ENCODE measurements at places on chromosomes 12 and 14.
A peak's percentile ranks its signal among the peaks of the same experiment; 100 is the strongest.

DNA sequence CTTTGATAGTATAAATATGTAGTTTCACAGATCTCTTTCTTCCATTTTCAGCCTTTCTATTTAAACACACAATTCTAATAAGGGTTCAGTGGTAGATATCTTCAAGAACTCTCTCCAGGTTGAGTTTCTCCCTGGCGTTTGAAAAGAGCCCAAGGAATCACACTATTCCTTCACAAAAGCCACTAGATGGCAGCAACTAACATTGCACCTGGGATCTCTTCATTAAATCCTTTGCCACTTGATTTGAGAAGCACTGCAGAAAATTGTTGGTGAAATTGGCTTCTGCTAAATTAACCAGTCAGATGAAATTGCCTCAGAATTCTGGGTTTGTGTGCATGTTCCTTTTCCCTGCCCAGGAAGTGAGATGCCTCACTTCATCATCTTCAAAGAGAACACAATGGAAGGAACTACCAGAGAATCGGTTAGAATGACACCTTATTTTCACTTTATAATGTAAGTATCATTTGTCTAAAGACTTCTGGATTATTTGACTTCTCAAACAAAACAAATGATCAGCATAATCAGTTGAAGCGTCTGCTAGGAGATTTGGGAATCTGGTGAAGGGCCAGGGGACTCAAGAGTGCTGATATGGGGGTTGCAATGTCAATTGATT lies 6.8 kb downstream of the CCDC198 start:
- DNase-seq, result no peak

DNA sequence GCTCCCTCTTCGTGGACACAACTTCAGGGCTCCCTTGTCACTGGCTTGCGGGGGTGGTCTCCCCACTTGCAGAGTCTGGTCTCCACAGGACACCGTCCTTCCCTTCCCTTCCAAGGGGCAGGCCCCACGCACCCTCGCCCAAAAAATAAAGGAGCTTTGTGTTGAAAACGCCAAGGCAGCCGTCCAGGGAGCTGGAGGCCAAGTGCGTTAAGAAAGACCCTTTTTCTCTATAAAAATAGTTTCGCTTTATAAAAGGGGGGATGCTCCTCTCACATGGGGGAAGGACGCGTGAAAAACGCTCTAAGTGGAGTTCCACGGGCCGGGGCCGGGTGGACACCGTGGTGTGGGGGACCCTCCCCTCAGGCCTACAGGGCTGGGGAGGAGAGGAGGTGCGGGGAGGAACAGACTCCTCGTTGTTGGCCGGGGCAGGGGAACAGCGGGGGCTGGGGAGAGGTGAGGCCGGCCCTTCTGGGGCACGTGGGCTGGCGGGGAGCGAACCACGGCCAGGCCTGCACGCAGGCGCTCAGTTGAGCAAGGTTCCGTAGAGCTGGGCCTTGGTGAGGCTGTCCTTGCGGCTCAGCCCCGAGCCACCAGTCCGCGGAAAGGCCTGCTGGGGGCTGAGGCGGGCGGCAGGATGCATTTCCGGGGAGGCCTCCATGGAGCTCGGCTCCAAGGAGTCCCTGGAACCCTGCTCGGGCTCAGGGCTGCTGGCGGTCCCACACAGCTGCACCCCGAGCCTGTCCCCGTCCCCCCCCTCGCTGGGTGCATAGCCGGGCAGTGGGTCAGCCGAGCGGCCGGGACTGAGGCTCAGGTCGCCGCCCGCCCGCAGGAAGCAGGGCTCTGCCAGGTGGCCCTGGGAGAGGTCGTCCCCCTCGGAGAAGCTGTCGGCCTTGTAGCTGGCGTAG lies 49.5 kb downstream of the BEGAIN start:
- no peak for DNase-seq

- no peak for DNase-seq
These were observed 249.6 kb upstream of the SOX5 start for GRCh38 chr12:24198936-24199671.

- no peak for DNase-seq
These were observed 173.8 kb upstream of the MIS18BP1 start for GRCh38 chr14:45426685-45427282.

DNA sequence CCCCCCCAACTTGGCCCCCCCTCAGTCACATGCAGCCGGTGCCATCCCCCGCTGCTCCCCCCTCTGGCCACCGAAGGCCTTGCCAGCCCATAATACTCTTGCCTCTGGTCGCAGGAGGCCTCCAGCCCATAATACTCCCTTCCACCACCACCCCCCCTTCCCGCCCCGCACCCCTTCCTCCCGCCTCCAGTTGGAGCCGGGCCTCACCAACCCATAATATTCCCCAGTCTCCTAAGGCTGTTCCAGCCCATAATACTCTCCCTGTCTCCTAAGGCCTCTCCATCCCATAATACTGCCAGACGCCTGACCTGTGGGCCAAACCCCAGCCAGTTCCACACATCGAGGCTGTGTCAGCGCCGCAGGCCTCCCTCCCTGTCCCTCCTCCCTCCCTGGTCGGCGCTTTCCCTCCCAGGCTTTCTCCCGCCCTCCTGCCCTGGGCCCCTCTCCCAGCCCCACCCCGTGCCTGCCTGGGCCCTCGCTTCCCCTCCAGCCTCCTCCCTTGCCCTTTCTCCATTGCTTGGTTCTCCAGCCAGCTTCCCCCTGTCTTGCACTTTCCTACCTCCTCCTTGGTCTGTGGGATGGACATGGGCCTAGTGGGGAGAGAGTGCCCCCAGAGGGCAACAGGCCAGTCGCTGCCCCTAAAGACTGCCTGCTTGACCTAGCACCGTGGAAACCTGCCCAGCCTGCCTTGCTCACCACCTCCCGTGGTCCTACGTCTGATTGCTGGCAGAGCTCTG lies 6.8 kb upstream of the CHD4 start:
- DNase-seq, result no peak

DNA sequence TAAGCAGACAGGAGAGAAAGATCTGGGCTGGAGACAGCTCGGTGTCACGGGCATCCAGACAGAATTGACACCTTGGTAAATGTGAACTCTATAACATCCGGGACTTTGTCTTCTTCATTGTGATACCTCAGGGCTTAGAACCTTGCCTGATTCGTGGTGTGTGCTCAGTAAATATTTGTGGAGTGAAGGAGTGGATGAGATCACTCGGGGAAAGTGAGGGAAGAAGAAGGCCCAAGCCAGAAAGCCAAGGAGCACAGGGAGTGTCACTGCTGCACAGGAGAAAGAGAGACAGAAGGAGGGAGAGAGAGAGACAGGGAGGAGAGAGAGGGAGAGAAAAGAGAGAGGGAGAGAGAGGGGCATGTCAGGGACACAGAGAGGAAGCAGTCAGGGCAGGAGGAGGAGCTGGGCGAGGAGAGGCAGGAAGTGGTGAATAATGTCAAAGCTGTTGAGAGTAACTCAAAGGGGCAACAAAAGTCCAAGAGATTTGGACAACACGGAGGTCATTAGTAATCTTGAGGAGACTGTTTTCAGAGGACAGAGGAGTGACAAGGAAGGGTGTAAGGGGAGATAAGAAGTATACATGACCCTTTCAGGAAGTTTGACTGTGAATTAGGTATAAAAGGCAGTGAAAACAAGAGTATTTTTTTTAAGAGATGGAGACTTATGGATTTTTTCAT lies 141.6 kb upstream of the MAX start:
- no peak for DNase-seq

DNA sequence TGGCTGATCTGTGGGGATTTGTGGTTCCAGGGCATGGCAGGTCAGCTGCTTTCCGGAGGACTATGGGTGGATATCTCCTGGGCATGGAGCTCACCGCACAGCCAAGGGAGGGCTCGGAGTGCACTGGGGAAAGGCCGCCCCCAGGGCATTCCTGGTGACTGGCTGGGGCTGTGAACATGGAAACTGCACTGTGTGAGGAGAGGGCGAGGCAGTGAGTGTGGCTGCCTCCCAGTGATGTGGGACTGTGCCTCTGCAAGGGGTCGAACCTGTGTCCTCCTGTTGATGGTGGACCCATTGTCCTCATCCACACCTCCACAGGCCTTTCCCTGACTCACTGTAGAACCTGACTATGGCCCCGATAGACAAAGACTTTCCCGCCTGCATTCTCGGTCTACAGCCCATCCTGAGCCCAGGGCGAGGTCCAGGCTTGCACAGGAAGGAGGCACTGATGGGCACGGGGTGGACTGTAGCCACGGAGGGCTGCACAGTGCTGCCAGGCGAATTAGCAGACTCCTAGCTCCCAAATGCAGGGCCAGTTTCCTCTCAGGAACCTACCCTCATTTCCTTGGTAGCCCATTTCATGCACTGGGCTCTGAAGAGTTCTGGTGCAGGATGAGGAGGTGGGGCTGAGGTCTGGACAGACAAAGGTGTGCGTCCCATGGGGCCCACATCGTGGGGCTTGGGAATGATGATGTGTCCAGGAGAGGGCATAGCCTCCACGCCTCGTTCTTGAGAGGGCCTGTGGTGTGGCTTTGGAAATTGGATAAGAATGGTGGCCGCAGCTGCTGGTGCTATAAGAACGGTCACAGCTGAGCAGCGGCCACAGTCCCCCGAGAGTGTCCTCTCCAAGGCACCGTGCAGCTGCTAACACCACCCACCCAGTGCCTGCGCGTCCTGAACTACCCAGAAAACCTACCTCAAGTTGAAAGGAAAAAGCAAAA lies 415.1 kb downstream of the TMEM121 start:
- no peak for DNase-seq

GRCh38 chr12:121652767-121653497 lies 16.5 kb downstream of the MORN3 start:
- DNase-seq, result no peak

- no peak for DNase-seq
These were observed 10.7 kb downstream of the ERP29 start for GRCh38 chr12:112023759-112024396.

DNA sequence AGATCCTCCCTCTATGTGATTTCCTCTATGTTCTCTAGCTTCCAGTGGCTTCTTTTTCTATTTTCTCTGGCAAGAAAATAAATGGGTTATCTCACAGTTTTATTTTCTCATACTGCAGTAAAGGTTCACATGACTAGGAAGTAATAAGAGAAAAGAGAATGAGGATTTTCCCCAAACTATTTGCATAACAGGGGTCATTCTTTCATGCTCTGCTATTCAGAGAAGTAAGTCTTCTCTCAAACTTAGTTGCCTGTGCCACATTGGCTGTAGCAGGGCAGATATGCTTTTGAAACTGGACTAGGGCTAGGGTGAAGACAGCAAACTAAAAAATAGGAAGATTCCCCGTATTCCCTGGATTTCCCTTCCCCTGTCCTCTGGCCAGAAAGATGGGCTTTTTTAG lies 57.4 kb downstream of the ACSM4 start:
- DNase-seq, result no peak

DNA sequence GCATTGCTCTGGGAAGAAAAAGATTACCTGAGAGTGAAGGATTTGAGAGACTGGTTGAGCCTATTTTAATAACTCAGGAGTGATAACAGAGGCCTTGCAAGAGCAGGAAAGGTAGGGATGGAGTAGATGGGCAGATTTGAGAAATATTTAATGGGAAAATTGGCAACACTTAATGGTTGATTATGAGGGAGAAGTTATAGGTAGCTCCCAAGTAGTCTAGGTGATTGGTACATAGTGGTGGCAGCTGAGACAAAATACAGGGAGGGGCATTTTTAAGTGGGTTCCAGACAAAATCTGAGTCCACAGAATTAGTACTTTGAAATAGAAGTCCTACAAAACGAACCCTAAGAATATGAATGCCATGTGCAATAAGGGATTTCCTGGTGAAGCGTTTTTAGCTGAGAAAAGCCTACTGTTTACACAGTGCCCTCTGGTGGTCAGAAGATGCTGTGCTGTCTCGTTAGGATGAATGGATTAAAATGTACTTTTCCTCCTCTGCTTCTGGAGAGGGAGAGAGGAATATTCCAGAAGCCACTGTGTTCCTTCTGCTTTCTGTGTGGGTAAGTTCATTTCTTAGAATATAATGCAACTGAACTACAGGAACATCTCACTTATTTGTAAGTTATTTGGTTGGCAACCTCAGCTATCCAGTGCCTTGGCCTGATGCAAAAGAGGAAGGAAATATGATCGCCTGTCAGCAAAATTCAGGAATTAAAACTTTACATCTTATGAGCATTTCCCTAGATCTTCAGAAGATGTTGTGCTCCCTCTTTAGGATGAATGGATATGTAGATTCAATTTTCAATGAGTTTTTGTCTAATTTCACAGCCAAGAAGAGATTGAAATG lies 6.5 kb downstream of the ZBTB1 start:
- DNase-seq, result peak; percentile 43

DNA sequence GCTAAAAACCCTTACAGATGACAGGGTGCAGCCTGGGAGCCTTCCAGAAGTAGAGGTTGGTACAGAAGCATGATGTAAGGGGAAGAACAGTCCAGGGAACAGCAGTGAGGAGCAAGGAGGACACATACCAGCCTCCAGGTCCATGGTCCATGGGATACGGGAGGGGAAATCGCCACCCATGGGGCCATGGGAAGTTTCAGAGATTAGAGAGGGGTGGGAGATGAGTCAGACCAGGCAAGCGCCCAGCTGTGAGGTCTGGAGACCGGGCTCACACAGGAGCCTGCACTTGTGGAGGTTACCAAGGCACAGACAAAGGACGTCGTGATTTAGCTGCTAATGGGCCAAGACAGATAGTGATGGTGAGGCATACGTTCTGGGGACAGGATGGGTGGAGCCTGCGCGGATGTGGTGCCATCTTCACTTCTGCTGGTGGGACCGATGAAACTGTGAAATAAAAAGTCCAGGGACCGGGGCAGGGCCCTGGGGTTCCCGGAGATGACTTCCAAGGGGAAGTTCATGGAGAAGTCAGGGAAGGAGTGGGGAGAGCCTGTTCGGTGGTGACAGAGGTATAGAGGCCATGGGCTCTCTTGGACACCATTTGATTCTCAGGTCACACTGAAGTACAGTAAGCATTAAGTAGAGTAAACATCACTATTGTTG lies 17.7 kb upstream of the LRP1-AS start:
- DNase-seq, result no peak

DNA sequence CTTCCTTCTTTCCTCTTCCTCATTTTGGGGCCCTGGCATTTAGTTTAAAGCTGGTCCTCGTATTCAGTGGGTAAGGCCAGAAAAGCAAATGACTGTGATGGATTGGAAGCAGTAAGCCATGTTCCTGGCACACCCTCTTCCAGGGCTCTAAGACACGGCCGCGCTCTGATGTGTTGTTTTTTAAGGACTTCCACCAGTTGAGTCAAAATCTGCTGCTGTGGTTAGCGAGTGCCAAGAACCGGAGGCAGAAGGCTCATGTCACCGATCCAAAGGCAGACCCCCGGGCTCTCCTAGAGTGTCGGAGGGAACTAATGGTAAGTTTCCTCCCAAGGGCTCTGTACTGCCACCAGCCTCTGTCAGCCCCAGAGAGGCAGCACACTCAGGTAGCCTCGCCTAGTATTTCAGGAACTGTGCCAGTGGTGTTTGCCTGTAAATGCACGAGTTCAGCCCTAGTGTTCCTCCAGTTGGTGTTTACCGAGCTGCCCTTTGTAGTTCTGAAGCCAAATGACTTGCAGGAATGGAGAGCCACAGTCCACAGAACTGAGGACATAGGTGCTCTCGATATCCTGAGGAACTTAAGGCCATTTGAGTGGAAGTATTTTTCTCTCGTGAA lies 72.7 kb downstream of the ESR2 start:
- DNase-seq, result no peak

- DNase-seq, result no peak
These were observed 161.9 kb downstream of the CRADD start for GRCh38 chr12:93839064-93839463.

- DNase-seq, result no peak
These were observed 5.6 kb downstream of the RDH16 start for GRCh38 chr12:56951582-56952339.

Measured in activated CD4-positive, alpha-beta T cell treated with anti-CD3 and anti-CD28 coated beads for 24 hours (primary cell).